ENCODE measurements at places on chromosomes 3 and 15.

DNA sequence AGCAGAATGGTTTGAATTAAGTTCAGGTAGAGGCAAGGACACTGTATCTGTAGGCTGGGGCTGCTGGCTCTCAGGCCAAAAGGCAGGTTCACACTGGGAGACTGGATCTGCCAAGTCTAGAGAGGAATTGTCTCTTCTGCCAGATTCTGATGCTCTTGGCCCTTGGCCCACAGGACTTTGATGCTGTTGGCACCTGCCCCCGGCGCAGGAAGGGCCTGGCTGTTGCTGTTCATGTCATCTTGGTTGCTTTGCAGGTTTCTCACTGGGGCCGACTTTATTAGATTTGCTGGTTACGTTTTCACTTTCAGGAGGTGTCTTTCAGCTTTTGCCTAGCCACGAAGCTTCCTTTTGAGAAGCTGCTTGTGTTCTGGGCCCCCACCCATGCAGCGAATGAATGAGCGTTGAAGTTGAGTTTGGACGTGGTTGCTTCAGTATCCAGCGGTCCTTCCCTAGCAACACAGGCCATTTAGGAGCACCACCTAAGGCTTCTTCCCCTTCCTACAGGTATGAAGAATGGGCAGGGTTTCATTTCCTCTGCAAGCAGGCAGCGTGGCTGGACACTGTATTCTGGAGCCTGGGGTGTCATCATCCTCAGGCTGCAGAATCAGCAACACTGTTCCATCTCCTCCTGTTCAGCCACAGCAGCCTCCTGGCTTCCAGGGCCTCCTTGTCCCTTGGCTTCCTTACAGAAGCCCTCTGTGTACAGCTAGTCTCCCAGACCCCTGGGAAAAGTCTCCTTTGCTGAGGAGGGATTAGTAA is 65.6 kb upstream of the PRR23C start:
- DNase-seq: no peak

- no peak for DNase-seq
These were observed 77.3 kb upstream of the TSPAN3 start for GRCh38 chr15:77148191-77148590.

GRCh38 chr3:112136046-112136445 is 3.0 kb upstream of the GCSAM start:
- no peak for DNase-seq

DNA sequence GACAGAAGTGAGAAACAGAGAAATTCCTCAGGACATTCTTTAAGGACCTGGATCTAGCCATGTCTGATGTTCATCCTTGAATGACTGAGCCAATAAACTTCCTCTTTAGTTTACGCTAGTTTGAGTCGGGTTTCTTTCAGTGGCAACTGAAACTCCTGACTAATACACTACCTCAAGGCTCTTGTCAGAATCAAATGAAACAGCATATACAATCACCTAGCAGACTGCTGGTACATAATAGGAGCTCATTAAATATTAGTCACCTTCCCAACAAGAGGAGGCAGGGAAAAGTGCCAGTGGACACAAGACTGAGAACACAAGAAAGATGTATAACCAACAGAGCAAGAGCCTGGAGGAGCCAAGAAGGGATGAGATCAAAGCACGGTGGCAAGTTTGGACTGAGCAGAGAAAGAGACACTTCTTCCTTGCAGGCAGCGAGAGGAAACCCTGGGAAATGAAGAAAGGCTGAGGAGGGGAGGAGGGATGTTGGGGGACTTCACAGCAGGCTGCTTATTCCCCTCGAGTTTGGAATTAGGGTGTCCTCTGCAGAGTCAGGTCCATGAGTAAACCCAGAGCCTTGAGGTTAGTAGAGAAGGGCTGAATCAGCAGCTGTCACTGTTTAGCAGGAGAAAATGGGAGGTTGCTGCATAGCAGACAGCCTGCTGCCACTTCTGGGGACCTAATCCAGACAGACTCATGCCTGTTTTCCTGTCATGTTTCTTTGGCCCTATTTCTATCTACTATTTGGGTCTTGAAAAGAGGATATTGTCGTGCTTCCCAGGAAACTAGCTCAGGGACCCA is 73.3 kb downstream of the MRPL46 start:
- no peak for DNase-seq

GRCh38 chr3:178754852-178755510 is 218.7 kb downstream of the KCNMB2 start:
- no peak for DNase-seq

GRCh38 chr3:167854846-167855245 is 119.3 kb downstream of the SERPINI1 start:
- DNase-seq: no peak

GRCh38 chr3:158780766-158781165 is 21.1 kb upstream of the MFSD1 start:
- no peak for DNase-seq

GRCh38 chr15:84658788-84659411 is 901 bp upstream of the NMB start:
- DNase-seq: no peak

- DNase-seq: peak; percentile 7
These were observed 1.5 kb upstream of the MAPKBP1 start for GRCh38 chr15:41772720-41773331.

- no peak for DNase-seq
These were observed 9.2 kb upstream of the ACSBG1 start for GRCh38 chr15:78243491-78243941.

DNA sequence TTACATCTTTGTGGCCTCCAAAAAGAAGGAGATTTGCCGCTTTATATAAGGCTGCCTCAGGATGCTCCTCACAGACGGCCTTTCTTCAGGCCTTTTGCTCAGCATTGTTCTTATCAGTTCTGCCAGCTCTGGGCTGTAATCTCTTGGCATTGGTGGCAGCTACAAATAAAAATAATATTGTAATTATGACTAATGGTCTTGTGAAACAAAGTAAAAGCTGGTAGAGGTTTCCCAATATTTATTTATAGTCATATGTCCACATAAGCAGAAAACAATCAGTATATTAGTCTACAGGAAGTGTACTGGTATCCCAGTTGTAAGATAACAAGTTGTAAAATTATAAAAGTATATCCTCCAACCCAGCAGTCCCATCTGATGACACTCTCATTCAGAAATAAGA is 7.3 kb downstream of the NEK4 start:
- no peak for DNase-seq

GRCh38 chr3:129118745-129119144 is 2.9 kb downstream of the RAB43 start:
- DNase-seq: no peak

- no peak for DNase-seq
These were observed 4.4 kb upstream of the PLAAT1 start for GRCh38 chr3:193236599-193236998.

DNA sequence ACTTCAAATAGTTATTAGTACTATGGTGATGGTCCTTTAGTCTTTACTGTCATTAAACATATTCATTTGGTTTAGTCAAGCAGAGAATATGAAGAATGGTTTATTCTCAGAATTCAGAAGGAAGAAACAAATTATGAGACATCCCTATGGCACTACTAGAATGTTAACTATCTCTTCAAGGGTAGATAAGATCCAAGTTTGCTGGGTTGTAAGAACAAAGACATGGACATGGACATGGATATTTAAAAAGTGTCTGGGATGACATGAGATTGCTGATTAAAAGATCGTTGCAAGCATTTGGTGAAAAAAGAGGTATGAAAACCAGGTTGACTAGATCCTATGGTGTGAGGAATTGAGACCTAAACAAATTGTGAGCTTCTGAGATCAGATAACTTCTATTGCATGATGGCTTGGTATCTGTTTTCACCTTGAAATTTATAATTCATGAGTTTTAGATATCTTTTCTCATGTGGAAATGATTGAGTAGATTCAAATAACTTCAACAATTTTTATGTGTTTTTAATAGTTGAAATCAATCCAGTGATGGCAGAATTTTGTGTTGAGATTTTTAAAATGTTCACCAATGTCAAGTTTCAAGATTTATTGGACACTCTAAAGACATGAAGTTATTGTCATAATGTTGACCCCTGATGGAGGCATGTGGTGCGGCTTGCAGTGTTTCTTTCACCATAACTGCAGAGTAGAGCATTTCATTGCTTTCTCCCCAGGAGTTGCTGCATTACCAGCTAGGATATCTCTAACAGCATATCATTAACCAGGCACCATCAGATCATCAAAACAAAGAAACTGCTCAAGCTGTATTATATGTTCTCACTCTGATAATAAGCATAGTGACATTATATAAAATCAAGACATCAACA is 72.6 kb downstream of the NAALADL2 start:
- no peak for DNase-seq

DNA sequence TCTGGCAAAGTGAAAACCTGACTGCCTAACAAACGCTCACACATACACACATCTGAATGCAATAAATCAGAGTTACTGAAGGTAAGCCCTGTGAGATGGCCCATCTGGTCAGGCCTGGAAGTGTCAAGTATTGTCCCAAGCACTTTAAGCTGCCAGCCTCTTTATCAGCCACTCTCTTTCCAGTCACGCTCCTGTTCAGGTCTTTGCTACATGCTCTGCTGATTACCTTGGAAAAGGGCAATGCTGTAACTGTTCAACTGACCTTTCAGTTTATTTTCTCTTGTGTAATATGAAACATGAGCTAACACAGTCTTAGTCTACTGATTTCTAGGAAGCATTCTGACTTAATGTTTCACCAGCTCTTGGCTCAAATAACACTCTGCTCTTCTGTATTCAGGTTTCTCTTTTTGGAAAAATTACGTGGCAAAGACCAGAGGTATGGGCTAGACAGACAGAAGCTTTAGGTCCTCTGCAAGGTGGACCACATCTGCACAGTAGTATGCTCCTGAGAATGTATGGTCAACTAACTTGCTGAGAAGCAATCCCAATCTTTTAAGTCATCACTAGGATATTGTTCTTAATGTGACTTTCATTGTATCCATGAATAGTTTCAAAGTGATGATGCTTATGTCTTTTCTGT is 44.5 kb downstream of the GBE1 start:
- no peak for DNase-seq

- DNase-seq: no peak
These were observed 156.6 kb downstream of the RPLP1 start for GRCh38 chr15:69609176-69609575.

- DNase-seq: no peak
These were observed 4.9 kb upstream of the CHSY1 start for GRCh38 chr15:101256757-101257156.

DNA sequence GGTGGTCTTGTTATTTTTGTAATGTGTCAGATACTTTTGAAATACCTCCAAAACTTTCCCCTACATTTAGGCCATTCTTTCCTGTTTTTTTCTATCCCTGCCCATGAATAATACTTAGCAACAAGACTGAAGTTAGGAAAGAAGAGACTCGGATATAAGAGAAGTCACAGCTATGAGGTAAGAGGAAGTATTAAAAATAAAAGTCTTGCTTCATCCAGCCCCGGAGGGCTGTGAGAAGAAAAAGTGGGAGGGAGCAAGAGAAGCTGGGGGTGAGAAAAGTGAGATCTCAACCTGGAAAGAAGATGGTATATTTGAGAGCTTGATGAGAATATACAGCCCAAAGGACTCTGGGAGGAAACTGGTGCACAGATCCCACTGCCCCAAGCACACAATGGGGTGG is 213.5 kb upstream of the CDIN1 start:
- DNase-seq: no peak

DNA sequence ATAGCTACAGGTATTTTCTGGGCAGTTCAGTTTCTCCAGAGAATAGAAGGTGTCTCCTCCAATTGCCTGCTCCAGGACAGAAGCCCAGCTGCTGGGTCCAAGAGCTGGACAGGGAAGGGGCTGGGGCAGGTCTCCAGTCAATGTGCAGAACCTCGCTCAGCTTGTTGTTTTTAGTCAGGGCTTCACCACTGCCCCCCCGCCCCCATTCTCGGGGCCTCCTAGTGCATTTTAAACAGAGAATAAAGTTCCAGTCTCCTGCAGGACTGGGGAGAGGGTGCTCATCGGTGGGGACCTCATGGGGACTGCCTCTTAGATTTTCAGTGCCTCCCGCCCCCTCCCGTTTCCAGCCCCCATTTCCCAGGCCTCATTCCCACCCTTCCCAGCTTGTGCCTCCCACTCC is 216.6 kb downstream of the XXYLT1 start:
- DNase-seq: no peak

All from nucleus accumbens (tissue), 56 donors.